C1 segment of cervical spinal cord (tissue), 14 donors: ENCODE measurements at places on chromosomes 6 and 20.

DNA sequence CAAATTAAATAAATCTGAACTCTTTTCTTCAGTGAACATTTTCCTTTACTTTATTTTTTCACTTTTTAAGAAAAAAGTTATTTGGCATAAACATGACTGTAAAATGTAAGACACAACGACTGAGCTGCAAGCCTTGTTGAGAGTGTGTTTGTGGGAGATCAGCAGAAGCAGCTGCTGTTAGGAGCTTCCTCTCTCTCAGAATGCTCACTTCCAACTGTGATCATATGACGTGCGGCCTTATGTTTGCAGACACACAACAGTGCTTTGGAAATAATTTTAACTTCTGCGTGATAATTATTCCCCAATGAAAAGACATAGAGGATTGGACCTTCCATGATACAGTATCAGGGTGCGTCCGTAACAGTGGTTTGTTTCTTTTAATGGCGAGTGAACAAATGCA, 104.0 kb downstream of the ARHGAP18 start:
- DNase-seq: no peak

GRCh38 chr6:90231798-90232197, 64.8 kb downstream of the BACH2 start:
- no peak for DNase-seq

- DNase-seq: no peak
Observed at GRCh38 chr6:136579800-136580199, 29.6 kb upstream of the MAP7 start.

DNA sequence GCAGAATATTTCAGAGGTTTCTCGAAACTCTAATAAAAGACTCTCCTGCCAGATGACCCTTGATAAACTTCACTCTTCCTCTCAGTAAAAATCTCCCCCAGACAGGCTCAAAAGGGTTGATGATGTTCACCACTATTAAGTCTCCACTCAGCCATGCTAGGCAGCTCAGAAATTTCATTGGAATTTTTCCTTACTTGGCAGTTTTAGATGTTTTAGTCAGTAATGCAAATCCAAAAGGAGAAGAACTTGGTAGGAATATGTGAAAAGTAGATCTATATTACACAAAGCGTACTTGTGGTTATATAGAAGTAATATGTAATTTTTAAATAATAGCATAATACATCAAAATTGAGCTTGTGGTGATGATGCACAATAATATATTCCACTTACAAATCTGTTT, 333.0 kb downstream of the PHF3 start:
- DNase-seq: no peak

GRCh38 chr6:16804546-16805242, 43.4 kb upstream of the ATXN1 start:
- no peak for DNase-seq

- DNase-seq: no peak
Observed at GRCh38 chr20:4512891-4513550, 208.7 kb upstream of the PRND start.

DNA sequence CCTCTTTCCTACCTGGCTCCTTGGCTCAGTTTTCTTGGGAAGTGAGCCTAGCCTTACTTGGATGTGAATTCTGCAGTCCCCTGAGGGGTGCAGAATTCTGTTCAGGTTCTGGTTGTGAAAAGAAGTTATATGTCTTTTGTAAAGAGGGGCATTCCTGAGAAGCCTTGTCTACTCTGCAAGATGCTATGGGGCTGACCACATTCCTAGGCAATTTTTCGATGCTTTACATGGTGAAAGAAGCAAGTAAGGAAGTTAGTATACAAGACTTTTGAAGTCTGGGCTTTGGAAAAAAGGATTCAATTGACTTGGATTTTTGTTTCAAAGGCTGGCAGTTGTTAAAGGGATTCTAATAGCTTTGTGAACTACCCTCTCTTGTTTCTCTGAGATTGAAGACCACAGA, 167.9 kb upstream of the STMND1 start:
- DNase-seq: no peak

- no peak for DNase-seq
Observed at GRCh38 chr6:152941746-152942145, 41.1 kb downstream of the FBXO5 start.

DNA sequence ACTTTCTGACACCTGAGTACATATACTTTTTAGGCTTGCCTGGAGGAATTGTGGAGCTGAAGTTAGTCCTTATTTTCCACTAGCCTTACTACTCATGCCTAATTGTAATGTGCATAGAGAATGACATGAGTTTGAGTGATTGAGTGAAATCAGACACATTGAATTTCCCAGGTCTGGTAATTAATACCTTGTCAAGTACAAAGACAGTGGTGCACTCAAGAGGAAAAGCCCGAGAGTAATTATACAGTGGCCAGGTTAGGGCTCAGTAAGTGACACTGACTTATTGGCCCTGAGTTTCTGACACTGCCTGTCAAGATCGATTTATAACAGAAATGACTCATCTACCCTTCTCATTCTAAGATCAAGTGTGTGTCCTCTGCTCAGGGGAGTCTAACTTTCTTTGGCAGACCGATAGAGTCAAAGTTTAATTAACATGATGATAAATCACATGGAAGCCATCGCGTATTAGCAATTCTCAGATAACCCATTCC, 288.3 kb downstream of the TPBG start:
- no peak for DNase-seq
